Frontal cortex (tissue), 4 donors: ENCODE measurements at places on chromosomes 2 and 18.

GRCh38 chr18:68679528-68679927 is 35.4 kb downstream of the TMX3 start:
- no peak for DNase-seq

GRCh38 chr2:230582851-230583283 is 129.8 kb upstream of the CAB39 start:
- no peak for DNase-seq

GRCh38 chr2:97950329-97951154 is 45.2 kb downstream of the TMEM131 start:
- no peak for DNase-seq

DNA sequence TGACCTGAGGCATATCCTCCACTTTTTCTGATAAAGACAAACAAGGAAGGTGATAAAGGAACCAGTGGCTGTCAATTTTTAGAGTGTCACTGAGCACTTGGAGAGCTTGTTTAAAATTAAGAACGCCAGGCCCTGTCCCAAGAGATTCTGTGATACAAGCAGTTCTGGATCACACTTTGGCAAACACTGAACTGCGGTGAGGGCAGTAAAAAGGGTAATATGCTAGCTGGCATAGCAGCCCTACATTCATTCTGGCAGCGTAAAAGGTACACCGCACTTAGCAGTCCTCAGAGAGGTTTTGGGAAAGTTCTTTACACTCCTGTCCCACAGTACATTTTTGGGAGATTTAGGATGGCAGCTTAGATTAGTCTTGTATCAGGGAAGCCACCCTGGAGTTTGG is 101.3 kb upstream of the CCDC150 start:
- DNase-seq: no peak

DNA sequence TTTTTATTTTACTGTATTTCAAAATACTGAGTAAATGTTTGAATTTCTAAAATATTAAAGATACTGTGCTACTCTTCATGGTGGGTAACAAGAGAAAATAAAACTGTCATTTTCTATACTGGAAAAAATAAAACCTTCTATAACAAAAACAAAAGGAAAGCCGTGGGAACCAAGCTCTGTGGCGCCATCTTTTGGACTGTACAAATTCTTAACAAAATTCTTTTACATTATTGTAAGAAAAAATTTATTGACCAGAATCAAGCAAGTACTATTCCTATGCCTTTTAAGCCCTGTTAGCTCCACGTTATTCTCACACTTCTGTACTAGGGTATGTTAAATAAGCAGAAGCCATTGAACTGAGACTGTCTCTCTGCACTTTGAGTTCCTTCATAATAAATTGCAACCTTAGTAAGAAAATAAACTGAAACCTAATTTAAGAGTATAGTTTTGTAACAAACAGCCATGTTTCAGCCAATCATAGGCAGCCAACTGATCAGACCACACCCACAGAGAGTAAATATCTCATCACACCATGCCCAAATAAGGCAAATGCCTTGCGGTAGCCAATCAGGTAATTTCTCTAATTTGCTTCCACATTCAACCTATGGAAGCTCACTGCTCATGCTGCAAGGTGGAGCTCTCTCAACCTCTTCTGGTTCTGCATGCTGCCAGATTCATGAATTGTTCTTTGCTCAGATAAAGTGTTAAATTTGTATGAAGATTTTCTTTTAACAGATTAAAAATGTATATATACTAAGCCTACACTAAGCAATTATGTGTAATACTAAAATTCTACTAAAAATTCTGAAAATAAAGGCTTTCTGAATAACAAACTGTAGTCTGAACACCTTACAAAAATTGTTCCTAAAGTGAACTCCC is 42.2 kb downstream of the HIBCH start:
- DNase-seq: no peak

GRCh38 chr2:25201265-25201664 is 32.9 kb upstream of the POMC start:
- no peak for DNase-seq

DNA sequence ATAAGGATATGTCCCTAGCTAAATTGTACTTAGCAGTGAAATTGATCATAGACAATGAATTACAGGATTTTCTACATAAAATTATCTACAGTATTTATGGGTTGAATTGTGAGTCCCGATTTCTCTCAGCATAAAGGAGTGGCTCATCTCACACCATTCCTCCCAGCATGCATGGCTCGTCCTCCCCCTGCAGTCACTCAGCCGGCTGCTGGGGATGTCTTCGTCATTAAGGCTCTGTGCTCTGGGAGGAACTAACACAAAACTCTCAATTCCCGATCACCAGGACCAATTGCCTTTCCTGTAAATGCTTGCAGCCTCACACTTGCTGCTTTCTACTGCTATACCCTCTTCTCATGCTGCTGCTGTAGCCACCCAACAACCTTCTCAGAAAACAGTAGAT is 75.9 kb downstream of the TXNL1 start:
- no peak for DNase-seq

- DNase-seq: no peak
Measured at GRCh38 chr2:235143789-235144188, 192.0 kb downstream of the SH3BP4 start.

DNA sequence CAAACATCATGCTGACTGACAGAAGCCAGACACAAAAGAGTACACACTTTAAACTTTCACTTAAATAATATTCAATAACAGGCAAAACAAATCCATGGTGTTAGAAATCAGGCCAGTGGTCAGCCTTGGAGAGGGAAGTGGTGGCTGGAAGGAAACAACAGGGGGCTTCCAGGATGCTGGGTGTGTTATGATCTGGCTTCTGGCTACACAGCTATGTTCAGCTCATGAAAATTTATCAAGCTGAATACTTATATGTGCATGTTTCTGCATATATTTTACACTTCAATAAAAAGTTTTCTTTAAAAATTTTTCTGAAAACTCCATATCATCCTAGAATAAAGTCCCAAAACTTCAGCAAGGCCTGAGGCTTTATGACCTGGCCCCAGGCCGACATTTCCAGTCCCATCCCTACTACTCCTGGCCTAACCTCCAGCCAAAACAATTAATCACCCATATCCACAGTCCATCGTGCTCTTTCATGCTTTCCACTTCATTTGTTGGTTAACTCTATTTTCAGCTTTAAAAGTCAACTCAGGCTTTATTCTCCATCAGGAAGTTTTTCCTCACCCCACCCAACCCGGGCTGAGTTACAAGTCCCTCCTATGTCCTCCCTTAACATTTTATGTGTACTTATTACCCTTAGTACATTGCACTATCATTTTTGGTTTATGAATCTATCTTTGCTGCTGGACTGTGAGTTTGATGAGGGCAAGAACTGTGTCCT is 27.9 kb upstream of the SPTBN1 start:
- DNase-seq: no peak

DNA sequence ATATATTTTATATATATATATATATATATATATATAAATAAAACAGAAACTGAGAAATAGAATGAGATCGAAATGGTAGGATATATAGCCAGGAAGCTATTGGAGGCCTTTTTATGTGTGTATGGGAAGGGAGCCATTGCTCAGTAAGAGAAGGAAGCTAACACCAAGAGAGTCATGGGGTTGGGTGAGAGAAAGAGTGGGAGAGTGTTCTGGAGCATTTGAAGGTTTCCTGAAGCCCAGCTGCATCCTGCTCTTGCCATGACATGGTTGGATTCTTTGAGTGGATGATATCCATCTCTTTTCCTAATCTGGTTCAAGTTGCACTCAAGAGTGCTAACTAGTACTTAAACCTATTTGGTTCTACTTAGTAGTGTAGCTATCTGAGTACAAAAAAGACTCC is 282.3 kb downstream of the DYSF start:
- DNase-seq: no peak

- no peak for DNase-seq
Measured at GRCh38 chr2:15331787-15332186, 229.3 kb downstream of the NBAS start.

- no peak for DNase-seq
Measured at GRCh38 chr18:5318061-5318700, 22.7 kb upstream of the ZBTB14 start.

- DNase-seq: no peak
Measured at GRCh38 chr2:38074764-38075506, 1.0 kb downstream of the CYP1B1 start.

DNA sequence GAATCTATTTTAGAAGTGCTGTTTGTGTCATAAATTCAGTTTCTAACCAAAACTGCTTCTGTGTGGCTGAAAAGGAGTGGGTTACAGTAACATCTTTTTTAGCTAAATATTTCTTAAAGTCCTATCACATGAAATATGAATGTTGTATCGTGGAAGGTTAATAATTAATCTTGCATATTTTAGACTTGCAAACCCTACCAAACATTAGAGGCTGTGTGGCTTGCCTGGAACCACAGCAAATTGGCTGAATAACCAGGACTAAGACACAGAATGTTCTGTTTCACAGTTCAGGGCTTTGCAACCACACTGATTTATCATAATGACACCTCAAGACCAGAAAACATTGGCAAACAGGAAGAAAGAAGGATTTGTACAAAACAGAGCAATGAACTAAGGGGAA is 208.9 kb upstream of the CNTNAP5 start:
- DNase-seq: no peak

GRCh38 chr2:118046634-118047210 is 32.9 kb upstream of the CCDC93 start:
- peak; percentile 12 for DNase-seq

DNA sequence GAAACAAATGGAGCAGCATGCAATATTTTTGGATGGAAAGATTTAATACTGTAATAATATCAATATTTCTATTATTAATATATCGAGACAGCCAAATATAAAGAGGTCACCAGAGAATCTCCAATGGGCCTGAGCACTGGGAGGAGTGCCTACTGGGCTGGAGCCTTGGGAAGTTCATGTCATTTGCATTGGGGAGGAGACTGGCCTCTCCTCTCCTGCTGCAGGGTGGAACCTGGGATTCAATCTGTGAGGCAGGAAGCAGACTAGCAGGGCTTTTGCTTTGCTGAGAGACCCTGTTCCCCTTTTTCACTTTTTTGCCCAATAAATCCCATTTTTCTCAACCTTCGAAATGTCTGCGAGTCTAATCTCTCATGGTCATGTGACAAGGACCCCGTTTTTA is 390.6 kb upstream of the CYRIA start:
- DNase-seq: no peak

DNA sequence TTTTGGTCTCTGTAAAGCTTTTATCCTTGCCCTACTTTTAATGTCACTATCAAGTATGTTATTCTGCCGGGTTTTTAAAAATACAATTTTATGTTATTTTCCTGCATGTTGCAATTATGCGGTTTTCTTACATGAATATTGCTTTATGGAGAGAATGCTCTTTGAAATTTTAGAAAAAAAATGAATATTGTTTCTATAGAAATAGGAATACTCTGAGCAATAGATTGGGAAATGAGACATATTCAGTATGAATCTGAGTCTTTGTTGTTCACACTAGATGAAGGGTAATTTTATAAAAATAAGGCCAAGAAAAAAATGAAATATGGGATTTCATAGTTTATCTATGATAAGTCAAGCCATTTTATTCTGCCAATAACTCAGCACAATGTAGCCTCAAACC is 142.2 kb upstream of the DTNA start:
- no peak for DNase-seq

GRCh38 chr2:108263401-108263800 is 23.6 kb downstream of the SULT1C3 start:
- DNase-seq: no peak

DNA sequence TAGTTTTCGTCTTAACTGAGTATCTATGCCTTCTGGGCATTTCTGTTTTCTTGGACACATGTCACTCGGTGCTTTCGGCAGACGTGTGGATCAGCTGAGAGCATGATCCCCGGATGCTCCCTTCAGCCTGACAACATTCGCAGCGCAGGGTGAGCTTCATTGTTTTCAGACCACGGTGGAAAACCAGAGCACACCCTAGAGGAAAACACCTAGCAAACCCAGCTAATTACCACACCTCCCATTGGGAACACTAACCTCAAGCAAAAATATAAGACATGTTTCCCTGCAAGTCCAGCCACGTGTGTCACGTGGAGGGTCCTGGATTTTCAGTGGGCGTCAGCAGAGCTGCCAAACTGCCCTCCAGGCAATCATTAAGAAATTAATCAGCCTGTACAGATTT is 31.0 kb downstream of the ANKRD29 start:
- DNase-seq: no peak

GRCh38 chr2:149353421-149353820 is 23.0 kb downstream of the LYPD6 start:
- DNase-seq: no peak

- DNase-seq: no peak
Measured at GRCh38 chr2:70010576-70011111, 49.2 kb upstream of the ASPRV1 start.

- DNase-seq: no peak
Measured at GRCh38 chr2:72895759-72896281, 8.6 kb downstream of the SPR start.

DNA sequence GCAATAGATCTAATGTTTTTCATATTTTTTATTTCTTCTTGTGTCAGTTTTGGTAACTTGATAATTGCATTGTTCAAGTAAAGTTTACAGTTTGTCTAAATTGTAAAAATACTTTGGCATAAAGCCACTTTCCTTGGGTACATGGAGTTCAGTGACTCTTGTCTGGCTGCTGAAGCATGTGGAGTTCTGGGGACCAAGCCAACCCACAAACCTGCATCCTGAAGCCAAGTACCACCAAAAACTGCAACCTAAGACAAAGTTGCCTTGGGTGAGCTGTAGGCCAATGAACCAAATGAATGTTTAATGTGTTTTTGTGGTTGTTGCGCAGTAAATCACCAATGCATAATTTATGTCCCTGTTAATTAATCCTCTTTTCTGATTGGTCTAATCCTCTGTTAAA is 872.6 kb downstream of the BCL11A start:
- DNase-seq: no peak

DNA sequence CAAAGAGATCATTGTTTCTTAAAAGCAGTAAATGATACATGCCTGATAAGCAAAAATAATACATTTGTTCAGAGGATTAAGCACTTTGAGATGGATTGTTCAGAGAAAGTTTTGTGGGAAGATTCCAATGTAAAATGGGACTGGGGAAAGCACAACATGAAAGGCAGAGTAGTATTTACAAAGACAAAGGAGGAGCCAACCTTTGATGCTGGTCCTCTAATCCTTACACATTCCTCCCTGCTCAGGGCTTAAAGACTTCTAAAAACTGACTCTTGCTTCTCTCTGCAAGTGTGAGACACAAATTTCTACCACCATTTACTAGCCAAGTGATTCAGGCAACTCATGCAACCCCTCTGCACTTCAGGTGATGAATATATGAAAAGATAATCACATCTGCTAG is 47.2 kb upstream of the REG3G start:
- DNase-seq: no peak

DNA sequence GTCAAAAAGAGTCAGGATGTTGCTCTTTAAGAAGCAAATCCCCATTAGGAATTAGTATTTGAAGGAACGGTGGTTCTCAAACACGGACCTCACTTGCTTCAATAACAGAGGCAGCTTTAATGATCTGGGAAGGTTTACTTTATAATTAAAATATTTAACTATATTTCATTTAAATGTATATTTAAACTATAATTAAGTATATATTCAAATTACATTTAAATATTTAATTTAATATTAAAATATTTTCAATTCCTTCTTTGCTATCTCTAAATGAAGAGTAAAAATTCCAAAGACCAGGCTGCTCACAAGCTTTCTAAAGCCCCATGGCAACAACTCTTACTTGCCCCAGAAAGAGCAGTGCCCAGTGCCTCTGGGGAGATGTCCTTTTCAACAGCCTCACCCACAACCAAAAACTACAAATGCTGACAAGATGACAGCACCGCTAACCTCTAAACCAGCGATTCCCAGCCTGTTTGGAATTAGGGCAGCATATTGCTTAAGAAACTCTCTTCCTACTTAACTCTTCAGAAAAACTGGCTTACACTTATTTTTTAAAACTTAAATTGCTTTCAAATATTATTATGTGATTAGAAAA is 62.9 kb upstream of the POU3F3 start:
- no peak for DNase-seq

GRCh38 chr2:222745836-222746559 is 74.5 kb downstream of the MOGAT1 start:
- DNase-seq: no peak
